ENCODE measurements at places on chromosomes 1 and 21.
A peak's percentile ranks its signal among the peaks of the same experiment; 100 is the strongest.

DNA sequence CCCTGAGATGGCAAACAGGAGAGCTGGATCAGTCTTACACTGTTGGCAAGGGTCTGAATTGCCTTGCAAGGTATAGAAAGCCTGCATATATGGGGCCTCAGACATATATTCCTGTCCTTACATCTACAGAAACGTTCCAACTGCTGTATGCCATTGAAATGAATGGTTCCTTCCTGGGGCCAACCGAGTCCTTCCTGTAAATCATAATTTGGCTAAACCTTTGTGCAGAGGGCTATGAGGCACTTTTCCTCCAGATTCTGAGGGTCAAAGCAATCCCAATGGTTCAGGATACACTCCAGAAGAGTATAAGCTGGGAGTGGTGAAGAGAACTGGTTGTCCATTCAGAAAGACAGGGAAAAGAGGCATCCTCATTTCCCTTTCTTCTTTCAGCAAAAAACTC is 190.5 kb downstream of the PTPRC start:
- no peak for DNase-seq

DNA sequence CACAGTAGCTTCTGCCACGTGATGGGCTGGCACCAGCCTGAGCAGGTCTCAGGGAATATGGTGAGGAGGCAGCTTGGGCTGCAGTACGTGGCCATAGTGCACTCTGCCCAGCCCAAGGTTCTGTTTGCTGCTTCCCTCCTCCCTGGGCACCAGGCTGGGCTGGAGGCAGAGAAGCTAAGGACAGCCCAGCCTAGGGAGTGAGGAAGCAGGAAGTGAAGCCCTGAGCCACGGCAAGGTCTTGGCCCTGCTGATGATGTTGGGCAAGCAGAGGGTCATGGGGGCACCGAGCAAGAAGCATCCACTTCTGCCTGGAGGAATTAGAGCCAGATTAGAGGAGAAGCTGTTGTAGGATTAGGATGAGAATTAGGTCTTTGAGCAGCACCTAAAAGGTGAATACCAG is 326.7 kb upstream of the VAMP3 start:
- no peak for DNase-seq

GRCh38 chr1:229132106-229132443 is 138.8 kb upstream of the RAB4A start:
- no peak for DNase-seq

DNA sequence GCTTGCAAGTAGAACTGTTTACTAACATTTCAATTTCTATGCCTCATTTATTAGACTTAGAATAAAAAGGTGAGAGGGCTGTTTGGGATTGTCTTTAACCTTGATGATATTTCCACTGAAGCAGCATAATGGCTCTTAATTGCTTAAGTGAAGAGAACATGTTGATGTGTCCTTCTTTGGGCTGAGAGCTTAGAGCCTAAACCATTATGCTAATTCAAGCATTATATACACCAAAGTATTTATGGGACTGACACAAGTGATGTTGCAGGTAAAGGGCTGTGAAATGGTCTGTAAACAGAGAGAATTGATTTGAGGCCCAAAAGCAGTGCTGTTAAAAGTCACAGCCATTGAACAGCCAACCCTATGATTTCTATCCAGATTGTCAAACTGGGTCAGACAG is 113.9 kb downstream of the ATG4C start:
- no peak for DNase-seq

GRCh38 chr1:74340656-74341055 is 105.5 kb downstream of the TNNI3K start:
- no peak for DNase-seq

- peak; percentile 59 for DNase-seq
These were observed 299.3 kb upstream of the VAMP3 start for GRCh38 chr1:7471836-7472235.

GRCh38 chr1:101253976-101254674 is 17.3 kb downstream of the S1PR1 start:
- peak; percentile 64 for DNase-seq

DNA sequence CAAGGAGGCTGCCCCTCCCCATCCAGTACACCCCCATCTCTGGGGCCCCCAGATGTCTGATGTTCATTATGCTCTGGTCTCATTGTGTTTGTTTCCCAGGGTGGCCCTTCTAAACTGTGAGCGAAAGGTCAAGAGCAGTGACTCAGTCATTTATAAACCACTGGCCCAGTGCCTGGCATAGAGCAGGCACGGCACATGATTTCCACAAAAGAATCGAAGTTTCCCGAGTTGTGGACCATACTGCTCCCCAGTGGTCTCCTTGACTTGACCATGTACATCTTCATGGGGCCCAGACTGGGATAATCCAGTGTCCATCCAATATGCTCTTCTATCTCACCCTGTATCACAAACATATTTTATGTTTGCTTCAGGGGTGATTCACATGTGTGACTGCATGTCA is 153.3 kb downstream of the NR5A2 start:
- DNase-seq = no peak

GRCh38 chr21:17513214-17514123 is 626 bp downstream of the CXADR start:
- DNase-seq = peak; percentile 79
